ENCODE measurements at places on chromosomes 7 and 10.

- no peak for DNase-seq
These were observed 154.8 kb downstream of the GRK5 start for GRCh38 chr10:119362122-119362521.

DNA sequence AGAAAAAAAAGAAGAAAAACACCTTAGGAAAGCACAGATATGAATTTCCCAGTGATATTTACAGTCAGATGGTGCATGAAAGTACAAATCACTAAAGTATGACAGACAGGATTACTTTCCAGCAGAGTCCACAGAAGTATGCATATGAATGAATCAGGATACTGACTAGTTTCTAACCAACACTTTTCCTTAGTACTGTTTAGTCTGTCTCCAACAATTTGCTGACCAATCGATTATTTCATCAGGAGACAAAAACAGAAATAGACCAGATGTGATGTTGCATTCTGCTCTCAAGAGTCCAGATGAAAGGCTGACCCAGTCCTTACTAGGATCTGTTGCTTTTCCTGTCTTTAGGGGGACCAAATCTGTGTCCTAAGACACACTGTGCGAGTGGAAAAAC lies 14.6 kb downstream of the SLC35B4 start:
- no peak for DNase-seq

DNA sequence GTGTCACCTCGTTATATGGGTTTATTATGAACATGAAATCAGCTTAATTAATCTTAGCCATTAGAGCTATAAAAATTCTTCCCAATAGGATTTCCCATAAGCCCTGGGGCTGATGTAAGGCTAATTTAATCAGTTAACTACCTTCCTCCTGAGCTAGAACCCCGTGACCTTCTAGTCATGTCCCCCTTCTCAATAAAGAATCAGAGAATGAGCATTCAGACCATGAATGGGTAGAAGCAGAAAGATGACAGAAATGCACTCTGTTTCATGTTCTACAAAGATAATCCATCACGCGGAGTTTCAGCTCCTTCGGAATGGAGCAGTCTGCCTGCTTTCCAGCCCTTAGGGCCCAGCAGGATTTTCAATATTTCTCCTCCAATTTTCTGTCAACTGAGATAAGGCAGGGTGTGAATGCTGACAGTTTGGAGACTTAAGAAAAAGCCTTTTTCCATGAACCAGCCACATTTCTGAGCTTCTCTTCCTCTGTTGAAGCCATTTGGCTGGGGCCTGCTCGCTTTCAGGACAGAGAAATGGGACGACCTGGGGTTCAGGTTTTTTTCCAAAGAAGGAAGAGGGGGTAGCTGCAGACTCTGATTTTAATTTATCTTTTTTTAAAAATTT lies 211.0 kb downstream of the NEBL start:
- no peak for DNase-seq

DNA sequence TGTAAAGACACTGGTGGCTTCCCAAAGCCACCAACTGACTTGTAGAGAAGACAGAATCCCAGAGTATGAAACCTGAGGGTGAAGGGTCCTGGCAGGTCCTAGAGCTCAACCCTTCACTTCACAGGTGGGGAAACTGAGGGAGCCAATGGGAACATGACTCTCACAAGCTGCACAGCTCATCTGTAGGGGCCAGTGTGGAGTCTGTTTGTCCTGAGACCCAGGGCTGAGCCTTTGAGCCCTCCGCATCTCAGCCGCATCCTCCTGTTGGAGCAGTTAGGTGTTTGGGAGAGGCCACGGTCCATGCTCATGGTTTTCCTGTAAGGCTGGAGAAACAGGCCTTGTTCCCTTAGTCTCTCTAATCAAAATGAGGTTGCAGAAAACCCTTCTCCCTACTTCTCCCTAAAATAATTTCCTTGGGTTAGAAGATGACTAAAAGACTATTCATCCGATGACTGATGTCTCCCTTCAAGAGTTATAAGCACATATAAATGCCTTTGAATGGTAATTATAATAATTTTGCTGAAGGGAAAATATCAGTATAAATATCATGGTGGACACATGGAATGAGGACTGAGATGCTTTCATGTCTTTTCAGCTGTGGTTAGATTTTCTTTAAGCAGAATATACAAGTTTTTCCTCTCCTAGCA lies 10.3 kb downstream of the HTRA1 start:
- DNase-seq, result no peak

DNA sequence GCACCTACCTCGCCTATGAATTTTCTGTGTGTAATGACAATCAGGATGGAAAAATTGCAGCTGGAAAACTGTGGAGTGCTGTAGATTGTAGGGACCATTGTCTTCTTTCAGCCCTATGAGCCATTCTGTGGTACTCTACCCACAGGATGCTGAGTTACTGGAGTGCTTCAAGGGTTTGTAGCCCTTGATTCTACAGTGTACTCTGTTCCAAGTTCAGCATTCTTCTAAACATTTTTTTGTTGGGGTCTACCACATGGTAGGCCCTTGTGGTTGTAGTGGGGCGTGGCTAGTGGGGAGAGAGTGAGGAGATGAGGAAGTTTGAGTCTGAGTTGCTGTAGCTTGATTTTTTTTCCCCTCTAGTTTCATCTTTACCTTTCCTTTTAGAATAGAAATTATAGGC lies 33.5 kb downstream of the REEP3 start:
- DNase-seq, result no peak

- DNase-seq, result no peak
These were observed 27.7 kb upstream of the NMT2 start for GRCh38 chr10:15196021-15196834.

GRCh38 chr10:50426485-50426884 lies 175.2 kb upstream of the ASAH2 start:
- no peak for DNase-seq

GRCh38 chr10:82691211-82691610 lies 816.2 kb downstream of the NRG3 start:
- DNase-seq, result no peak

DNA sequence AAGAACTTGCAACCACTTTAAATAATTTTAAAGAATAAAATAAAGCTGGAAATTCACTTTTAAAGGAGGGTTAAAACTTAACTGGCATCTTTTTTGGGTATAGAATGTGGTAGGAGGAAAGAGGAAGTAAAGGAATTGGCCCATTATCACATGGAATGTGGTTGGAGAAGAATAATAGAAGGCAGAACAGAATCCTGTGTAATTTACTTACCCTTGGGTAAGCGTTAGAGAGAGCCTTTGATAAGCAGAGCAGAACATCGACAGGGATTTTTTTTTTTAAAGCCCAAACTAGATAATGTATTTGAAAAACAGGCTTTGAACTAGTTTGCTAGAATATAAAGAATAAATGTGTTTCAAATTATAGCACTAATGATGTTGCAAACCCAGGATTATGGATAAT lies 199.8 kb upstream of the KIAA1217 start:
- DNase-seq, result no peak

Data from right renal pelvis (tissue), 4 donors.